Prostate gland (tissue), 2 donors: ENCODE measurements at places on chromosomes 1 and 21. TPM values are rescaled to one million over a fixed set of nuclear protein-coding genes. Genes with fewer than 3 reads are reported as not detected.

GRCh38 chr1:159012495-159012894 lies 2.8 kb downstream of the IFI16 start:
- no peak for DNase-seq

Gene CNKSR1
- 32.4 TPM for total RNA-seq

Gene APCS
- not detected for total RNA-seq

Gene TSSK3
- 7.0 TPM for total RNA-seq
